ENCODE measurements at places on chromosomes 16 and 17.

DNA sequence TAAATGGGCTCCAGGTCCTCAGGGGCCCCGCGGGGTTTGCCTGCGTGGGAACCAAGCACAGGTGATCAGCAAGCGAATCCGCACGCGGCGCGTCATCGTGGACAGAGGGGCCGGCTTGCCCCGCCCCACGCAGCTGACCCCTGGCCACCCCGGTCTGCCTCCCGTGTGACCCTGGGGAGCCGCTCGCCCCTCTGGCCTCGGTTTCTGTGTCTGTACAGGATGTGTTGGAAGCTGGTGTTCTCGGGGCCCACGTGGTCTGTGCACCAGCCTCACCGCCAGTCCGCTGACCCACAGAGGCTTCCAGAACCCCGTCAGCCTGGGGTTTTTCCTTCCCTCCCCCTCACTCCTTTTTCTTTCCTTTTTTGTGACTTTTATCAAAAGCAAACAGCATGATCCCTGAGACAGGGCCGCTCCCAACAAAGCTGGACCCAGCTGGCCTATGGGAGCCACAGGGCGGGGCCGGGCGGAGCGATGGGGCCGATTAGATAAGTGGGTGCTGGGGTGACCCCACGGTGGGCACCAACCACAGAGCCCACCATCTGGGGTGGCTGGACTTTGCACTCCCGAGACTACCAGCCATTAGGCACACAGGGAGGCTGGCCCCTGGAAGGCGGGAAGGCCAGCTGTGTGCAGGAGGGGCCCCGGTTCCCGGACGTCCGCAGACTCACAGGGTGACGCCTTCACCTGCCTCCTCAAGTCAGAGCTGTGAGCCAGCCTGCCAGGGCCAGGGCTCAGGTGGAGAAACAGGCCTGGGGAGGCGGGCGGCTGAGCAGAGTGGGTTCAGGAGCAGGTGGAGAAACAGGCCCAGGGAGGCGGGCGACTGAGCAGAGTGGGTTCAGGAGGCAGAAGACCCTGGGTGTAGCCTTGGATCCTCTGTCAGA is 56.0 kb downstream of the ZFPM1 start:
- no peak for DNase-seq

- DNase-seq: peak; percentile 78
Observed at GRCh38 chr17:29005936-29006511, at the start of gene SEZ6. SEZ6 (minus strand) TSS chr17:29006033; CDS start chr17:29005869, 164 bp downstream.

DNA sequence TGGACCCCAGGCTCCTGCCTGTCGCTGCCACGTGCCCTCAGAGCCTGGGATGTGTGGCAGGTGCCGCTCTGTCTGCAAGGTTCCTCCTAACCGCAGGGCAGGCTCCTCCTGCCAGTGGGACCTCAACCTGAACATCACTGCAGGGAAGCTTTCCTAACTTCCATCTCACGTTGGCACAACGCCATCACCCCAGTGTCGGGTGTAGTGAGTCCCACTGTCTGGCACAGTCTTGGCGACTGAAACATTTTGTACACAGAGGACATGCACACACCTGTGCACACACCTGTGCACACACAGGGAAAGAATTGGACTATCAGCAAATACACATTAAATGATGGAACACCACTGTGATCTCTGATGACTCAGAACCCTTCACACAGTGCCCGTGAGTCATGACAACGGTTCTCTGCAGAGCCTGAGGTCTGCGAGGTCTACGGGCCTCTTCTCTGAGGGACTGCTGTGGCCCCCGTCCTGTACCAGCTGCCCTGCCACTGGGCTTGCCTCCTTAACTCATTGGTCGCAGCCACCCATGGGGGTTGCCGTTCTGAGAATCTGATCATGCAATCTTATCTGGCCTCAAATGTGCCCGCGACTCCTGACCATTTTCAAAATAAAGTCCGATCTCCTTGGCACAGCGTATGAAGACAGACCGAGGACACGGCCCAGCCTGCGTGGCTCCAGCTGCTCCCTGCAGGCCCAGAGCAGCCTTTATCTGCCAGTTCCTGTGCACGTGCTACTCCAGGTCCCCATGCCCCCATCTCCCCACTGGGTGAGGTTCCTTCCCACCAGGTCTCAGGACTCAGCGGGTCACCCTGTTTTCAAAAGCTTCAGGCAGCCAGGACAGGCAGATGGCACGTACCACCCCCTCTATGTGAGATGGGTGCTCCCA is 7.6 kb downstream of the CCDC57 start:
- peak; percentile 95 for DNase-seq

- no peak for DNase-seq
Observed at GRCh38 chr17:28499684-28500357, 6.3 kb upstream of the FOXN1 start.

DNA sequence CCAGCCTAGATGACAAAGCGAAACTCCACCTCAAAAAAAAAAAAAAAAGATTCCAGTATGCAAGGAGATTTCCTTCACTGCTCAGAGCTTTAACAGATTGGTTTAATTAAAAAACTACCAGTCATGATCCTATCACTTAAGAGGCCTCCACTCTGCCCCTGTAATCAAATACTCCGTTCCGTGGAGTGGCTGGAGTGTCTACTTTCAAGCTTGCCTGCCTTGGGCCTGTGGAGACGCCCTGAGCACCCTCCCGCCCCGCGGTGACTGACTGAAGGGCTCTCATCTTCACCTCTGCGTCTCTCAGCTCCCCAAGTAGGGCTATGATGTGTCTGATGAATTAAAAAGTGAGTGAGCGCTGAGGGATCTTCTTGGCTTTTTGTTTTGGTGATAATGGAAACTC is 25.3 kb upstream of the TRPV3 start:
- DNase-seq: no peak

- DNase-seq: no peak
Observed at GRCh38 chr17:80835816-80836657, 155.6 kb upstream of the CHMP6 start.

GRCh38 chr17:6797718-6798351 is 21.8 kb downstream of the FBXO39 start:
- DNase-seq: peak; percentile 44

DNA sequence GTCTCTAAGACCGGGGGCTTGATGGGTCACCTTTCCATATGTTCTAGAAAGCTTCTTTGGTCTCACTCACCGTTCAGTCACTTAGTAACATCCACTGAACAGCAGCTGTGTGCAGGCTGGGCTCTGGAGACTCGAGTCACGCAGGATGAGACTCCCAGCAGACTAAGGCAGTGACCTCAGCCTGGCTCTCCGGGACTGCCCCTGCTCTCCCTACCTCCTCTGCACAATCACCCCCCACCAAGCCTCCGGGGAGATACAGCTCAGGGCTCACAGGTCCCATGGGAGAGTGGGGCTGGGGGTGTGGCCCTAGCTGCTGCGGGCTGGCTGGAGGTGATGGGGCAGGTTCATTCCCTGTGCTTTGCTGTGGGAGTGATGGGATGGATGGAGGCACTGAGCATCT is 14.1 kb downstream of the FLYWCH2 start:
- DNase-seq: peak; percentile 51

DNA sequence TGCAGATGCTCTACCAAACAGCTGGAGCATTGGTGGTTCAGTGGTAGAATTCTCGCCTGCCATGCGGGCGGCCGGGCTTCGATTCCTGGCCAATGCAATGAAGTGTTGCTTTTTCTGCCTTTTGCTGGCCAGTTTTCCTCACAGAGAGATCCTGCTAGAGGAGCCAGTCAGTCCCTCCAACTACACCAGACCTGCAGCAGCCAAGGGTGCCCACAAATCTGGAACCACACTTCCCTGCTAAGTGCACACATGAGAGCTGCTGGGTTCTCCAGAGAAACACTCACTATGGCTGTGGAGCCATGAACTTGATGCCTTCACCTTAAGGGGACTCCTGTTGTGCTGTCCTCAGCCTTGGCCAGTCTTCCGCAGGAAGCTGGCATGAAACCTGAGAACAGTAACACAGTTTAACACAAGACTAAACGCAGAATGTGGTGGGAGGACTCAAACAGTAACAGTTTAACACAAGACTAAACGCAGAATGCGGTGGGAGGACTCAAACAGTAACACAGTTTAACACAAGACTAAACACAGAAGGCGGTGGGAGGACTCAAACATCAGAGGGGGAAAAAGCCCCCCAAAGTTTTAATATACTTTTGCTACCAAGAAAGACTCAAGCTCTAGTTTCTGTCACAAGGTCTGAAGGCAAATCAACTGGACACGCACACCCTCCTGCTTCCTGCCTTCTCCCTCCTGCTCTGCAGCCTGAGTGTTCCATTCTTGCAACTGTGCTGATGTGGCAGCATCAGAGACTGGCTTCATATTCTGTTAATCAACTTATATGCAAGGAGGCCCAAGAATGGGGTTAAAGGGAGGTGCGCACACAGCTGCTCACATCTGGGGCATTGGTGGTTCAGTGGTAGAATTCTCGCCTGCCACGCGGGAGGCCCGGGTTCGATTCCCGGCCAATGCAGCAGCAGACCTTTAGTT is 12.0 kb downstream of the VAC14 start:
- peak; percentile 72 for DNase-seq

GRCh38 chr17:79556271-79556670 is 54.6 kb downstream of the RBFOX3 start:
- DNase-seq: no peak

- no peak for DNase-seq
Observed at GRCh38 chr16:83201748-83202147, 575.0 kb downstream of the CDH13 start.

All from GM23248 (cell line).